ENCODE measurements at places on chromosomes 1 and 21.
A peak's percentile ranks its signal among the peaks of the same experiment; 100 is the strongest.

DNA sequence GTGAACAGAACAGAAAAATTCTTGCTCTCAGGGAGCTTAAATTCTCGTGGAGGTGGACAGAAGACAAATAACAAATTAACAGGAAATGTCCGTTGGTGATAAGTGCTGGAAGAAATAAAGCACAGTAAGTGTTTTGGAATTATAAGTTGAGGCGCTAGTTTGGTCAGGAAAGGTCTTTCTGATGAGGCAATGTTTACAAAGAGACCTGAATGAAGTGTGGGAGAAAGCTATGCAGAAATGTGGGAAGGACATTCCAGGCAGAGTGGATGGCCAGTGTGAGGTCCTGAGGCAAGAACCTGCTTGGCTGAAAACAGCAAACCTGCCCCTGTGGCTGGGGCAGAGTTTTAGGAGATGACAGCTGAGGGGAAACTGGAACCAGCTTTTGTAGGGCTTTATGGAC lies 23.3 kb downstream of the NGF start:
- no peak for DNase-seq

DNA sequence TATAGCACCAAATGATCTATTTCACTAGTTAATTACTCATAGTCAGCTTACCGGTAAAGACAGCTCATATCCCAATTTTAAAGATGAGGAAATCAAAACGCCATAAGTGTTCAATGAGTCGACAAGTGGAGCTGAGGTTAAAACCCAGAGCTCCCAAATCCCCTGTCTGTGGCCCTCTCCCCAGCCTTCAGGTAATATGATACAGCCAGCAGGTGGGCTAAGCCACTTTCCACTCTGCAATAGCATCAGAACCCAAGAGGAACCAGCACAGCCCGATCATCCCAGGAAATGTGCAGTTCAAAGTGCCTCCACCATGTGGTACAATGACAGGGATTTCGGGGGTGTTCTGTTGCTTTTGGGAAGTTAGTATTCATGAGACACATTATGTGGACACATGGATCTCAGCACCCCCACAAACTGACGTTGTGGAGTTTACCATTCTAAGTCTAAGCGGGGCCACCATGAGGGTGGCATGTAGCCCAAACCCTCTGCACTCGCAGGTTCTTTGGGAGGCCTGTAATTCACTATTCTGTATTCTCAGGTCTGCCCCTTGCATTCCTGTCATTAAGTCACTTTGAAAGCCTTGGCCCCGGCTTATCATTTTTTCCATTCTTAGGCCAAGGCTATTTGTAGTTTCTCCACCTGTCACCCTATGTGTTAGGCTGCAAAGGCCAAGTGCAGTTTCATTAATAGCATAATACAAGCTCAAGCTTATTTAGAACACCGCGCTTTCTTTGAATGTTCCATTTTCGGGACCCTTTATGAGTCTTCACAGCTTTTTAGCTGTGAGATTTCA lies 26.3 kb upstream of the ACTN2 start:
- DNase-seq, result no peak

- peak; percentile 77 for DNase-seq
Observed at GRCh38 chr1:152479792-152480595, 30.6 kb upstream of the LCE5A start.

GRCh38 chr1:155570593-155570990 lies 8.0 kb upstream of the ASH1L start:
- DNase-seq, result no peak

GRCh38 chr1:85372683-85373377 lies 92.1 kb downstream of the DDAH1 start:
- DNase-seq, result no peak

GRCh38 chr1:21302747-21303715 lies 12.8 kb upstream of the ECE1 start:
- no peak for DNase-seq

GRCh38 chr1:108811611-108812010 lies 45.3 kb downstream of the AKNAD1 start:
- DNase-seq, result no peak

DNA sequence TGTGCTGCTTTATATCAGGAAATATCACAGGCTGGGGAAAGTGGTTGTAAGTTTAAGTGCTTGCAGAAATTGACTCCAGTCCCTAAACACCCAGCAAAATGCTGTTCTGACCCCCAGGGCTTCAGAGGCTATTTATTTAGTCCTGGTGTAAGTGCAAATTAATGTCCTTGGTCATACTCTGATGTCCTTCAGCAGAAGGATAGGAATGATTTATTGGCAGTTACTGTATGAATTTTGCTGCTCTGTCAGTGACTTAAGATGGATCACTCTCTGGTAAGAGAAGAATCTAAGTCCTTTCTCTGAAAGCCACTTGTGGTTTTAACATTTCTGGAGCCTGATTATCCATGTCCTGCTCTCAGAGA lies 21.9 kb downstream of the FAM20B start:
- no peak for DNase-seq

DNA sequence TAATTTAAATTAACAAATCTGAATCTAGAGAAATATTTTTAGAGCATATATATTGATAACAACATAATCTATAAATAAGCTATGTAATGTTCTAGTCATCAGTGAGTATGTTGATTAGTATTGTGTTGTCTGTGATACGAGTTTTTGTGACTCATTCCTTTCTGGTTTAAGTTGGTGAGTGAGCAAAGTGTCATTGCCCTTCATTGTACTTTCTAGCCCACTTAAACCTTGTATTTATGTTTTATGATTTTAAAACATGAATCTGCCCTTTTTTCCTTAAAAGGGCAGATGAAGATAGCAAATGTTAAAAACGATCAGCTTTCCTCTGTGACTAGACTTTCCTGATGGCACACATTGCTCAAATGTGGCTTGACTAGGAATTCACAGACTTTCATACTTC lies 38.5 kb downstream of the MACO1 start:
- DNase-seq, result no peak

GRCh38 chr21:25999921-26000582 lies 170.5 kb downstream of the APP start:
- DNase-seq, result peak; percentile 55

- DNase-seq, result no peak
Observed at GRCh38 chr1:208848854-208849253, 604.7 kb upstream of the PLXNA2 start.

- DNase-seq, result no peak
Observed at GRCh38 chr1:114289306-114289705, 135.6 kb upstream of the SYT6 start.

- no peak for DNase-seq
Observed at GRCh38 chr1:6779089-6779805, 6.0 kb upstream of the CAMTA1 start.

GRCh38 chr1:232766904-232767303 lies 38.3 kb upstream of the MAP10 start:
- no peak for DNase-seq

DNA sequence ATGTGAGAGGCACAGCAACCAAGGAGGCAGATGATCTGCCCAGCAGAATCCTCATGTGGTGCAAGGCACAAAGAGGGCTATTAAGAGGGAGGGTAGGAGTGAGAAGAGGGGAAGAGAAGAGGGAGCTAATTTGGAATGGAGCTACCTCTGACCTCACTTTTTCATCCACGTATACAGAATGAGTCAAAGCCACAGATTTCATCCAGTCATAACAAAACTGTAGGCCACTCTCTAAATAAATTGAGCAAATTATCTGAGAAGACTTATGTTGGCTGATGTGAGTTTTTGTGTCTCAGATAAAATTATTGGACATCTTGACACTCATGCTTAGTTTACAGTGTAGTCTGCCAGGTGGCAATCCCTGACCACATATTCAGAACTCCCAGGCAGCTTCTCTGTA lies 325.6 kb downstream of the TTLL7 start:
- DNase-seq, result no peak

GRCh38 chr1:46057781-46058180 lies 74.6 kb downstream of the PIK3R3 start:
- no peak for DNase-seq

DNA sequence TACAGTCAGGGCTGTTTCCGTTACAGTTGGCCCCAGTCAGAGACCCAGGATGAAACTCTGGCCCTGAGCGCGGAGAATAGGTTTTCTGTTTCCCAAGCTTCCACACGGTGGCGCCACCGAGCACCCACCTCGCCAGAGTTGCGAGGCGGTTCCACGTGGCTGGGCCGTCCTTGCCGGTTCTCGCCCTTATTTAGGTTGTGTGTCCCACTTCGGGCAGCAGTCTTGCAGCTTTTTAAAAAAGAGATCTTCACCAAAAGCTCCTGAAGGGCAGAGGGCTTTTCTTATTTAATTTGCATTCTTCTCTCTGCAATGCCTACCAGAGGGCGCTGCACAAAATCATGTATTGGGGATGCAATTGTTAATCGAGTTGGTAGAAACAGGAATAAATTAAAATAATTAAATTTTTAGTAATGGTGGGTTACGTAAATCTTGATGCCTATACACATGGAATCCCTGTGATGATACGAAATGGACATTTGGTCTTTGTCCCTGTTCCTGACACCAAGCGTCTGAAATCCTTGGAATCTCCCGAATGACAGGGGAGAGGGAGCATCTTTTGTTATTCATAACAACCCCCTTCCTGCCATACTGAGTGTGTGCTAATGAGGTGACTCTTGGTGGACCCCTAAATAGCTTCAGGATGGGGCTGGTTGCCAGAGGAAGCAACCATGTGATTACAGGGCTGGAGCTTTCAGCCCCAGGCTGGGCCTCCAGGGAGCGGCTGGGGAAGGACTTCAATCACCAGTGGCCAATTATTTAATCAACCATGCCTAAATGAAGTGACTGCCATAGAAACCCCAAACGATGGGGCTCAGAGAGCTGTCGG lies 5.6 kb upstream of the S100A7 start:
- peak; percentile 77 for DNase-seq

DNA sequence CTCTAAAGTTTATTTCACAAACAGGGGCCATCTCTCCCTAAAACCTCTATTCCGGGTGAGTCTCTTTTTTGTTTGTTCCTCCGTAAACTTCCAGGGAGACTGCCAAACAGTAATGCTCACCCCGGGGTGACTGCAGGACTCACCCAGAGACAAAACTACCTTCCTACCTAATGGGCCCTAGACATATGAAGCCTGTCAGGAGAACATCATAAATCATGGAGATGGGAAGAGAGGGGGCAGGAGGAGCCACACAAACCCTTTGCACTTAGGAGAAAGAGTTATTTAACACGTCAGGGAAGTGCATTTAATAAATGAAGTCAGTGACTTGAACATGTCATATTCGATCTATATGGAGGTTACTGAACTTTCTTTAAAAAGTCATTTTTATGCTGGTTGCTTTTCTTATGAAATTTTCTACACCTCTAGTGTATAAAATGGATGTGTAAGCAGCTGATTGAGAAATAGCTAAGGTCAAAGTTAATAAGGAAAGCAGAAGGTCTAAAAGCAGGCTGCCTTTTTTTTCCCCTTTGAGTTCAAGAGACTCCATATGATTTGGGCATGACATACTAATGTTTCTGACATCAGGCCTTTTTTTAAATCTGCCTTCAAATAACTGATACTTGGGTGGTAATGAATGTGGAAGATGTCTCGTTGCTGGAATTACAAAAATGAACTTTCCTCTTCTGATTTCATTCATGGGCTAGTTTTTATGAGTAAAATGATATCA lies 286.9 kb upstream of the USP25 start:
- no peak for DNase-seq

DNA sequence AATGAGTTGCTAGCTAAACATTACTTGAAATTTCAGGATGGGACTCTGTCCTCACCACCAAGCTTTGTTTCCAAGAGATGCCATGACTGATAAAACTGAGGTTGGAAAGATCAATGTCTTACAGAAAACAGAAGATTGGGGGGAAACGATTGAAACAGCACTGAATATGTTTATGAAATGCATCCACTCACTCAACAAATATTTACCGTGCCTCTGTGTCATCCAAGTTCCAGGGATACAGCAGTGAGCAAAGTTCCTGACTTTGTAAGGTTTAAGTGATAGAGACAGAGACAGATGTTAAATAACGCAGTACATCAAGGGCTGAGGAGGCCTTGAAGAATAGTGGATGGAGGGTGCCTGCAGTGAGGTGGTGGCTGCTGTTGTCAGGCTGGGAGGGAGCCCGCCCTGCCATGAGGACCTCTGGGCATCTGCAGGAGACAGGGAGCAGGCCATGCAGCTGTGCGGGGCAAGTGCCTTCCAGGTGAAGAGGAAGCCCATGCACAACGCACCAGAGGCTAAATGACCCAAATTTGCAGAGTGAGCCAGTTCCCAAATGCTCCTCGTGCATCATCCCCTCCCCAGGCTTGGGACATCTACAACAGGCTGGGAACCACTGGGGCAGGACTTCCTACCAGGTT lies 108.0 kb downstream of the HLCS start:
- no peak for DNase-seq

DNA sequence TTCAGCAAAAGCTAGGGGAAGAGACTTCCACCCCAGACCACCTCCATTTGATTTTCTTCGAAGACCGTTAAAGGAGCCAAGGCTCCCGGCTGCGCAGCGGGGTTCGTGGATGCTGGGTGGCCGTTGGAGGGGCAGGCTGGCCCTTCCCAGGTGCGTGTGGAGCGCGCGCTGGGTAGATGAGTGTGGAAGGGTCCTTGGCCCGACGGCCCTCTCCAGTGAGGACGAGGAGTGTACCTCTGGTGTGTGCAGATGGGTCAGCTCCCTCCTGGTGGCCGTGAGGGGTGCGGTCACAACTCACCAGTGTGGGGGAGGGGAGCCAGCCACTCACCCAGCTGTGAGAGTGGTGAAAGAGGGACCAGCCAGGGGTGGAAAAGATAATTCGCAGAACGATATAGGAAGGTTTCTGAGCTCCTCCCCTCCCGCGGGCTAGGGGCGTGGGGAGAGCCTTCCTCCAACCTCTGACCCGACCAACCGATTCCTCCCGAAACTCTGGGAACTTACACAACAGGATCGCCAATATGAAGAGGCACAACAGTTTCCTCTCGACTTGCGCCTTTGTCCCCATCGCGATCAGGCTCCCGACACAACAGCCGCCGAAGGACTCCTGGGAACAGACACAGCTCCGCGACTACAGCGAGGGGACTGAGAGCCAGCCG lies at the start of gene F11R:
Gene F11R (minus strand): TSS at position 644 of the 656 bp plus-strand sequence. CDS start 79 bp downstream, at position 565.
- DNase-seq, result peak; percentile 54

DNA sequence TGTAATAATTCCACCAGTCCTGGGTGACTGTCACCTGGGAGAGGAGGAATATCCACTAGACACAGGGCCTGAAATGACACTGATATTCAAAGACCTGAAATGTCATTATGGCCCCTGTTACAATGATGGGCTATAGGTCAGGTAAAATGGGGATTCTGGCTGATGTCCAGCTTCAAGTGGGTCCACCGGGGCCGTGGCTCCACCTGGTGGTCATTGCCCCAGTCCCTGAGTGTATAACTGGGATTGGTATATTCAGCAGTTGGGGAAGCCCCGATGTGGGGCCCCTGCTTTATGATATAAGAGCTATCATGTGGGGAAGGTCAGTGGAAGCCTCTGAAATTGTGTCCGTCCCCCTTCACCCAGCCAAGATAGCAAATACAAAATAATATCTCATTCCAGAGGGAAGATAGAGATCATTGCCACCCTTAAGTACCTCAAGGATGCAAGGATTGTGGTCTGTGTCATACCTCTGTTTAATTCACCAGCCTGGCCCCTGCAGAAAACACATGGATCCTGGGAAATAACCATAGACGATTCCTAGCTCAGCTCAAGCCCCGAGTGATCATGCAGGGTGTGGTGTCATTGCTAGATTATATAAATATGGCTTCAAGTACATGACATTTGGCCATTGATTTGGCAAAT lies 19.4 kb downstream of the PLEKHO1 start:
- DNase-seq, result peak; percentile 76

Data from activated CD4-positive, alpha-beta memory T cell treated with anti-CD3 and anti-CD28 coated beads for 36 hours (primary cell).